ENCODE measurements at places on chromosomes 1 and 21.

DNA sequence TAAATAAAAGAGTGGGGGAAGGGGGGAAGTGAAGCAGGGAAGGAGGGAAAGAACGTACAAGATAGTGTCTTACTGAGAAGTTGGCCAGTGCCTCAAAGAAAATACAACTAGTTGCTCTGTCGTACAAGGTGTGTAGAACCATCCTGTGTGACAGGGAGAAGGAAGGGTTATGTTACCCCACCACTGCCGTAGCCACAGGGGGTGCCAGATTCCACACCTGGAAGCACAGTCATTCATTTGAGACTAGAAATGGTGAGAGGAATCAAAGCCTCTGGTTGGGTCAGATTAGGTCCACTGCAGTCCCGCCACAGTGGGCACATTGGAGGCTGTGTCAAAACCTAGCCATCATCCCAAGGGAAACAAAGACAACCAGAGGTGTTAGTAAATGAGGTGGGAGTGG is 2.7 kb upstream of the ERI3 start:
- no peak for DNase-seq

DNA sequence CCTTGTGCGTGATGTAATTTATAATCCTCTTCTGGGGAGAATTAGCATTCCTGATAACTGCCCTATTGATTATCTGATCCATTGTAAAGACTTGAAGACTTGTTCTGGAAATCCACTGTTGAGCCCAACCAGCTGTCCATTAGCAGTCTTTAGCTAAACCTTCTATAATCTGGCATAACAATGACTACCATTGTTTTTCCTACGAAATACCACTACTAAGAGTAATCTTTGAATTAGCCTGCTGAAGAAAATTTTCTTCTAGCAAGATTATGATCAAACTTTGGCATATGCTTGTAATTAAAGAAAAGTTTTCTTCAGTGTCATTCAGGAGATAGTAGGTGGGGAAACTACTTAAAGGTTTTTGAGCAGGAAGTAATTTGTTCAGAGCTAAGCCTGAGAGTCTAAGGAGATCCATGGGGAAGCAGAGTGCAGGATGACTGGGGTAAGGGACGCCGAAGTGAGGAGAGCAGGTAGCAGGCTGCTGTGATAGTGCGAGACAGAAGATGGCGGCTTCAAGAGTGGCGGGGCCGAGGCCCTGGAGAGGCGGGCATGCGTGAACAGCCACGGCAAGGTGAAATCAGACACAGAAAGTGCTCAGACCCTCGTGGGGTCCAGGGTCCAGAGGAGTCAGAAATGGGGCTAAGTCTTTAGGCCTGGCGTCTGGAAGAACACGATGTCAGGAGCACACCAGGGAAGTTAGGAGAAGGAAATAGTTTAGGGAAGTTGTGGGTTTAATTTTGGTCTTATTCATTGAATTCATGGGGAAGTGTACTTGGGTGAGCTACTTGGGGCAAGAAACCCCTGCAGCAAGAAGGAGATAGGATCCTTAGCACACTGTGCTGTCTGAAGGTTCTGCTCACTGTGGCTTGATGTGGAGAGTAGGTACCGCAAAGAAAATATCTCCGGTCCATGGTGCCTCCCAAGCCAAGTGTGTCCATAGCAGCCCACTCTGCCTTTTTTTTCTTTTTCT is 112.6 kb upstream of the ADAR start:
- no peak for DNase-seq

GRCh38 chr1:247417831-247418230 is 1.9 kb downstream of the NLRP3 start:
- DNase-seq, result no peak

GRCh38 chr1:47578026-47578720 is 140.3 kb downstream of the FOXD2 start:
- peak; percentile 24 for DNase-seq

- DNase-seq, result peak; percentile 46
Observed at GRCh38 chr1:210938416-210938925, 195.5 kb downstream of the KCNH1 start.

DNA sequence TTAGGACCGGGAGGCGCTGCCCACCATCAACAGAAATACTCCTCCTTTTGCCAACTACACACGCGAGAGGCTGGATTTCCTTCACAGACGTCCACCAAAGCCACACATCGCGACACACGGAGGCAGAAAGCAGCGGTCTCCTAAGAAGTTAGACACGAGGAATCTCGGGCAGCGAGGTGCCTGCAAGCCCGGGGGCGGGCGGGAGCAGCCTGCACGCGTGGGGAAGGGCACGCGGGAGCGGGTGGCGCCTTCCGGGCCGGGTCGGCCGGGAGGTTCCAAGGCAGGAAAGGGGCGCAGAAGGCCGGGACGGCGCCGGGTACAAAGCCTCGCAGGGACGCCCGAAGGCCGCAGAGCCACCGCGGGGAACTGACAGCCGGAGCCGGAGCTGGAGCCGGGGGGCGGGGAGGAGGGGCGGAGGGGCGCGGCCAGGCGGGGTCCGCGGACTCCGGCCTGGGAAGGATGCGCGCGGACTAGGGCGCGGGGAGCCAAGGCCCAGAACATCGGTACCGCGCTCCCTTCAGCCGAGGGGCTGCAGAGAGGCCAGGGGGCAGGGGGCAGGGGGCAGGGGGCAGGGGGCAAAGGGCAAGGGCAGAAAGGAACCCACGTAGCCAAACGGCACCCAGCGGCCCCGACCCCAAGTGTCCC is 722 bp downstream of the NPHP4 start:
- no peak for DNase-seq

Data from HT1080 (cell line).